ENCODE measurements at places on chromosomes 5 and 9.
A peak's percentile ranks its signal among the peaks of the same experiment; 100 is the strongest.

DNA sequence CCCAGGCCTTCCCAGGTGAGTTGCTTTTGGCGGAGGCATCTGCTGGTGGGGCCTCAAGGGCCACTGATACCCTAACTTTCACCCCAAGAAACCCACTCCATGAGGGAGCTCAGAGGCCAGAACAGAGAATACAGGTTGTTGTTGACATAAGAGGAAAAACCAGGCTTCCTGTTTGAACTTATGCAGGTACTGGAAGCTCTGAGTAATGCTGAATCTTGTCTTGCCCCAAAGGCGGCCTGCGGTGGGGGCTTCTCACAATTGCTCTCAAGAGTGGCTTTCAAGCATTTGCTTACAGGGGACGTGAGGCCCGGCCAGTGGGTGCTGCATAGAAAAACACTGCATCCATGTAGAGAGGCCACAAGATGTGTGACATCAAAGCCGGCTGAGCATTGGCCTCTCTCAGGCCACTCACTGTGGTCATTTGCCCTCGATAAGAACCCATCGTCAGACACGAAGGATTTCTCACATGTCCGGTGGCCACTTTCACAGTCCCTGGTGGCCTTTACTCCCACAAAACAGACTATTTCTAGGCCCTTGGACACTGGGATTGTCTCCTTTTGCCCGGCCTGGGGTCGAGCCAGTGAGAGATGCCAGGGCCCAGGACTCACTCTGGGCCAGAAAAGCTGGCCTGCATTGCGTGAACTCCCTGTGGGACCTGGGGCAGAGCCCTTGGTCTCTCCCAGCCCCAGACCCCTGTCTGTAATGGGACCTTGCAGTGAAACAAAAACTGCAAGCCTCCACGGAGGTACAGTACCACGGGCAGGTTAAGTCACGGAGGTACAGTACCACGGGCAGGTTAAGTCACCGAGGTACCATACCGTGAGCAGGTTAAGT lies 34.5 kb upstream of the TCF7 start:
- no peak for DNase-seq

GRCh38 chr9:137387114-137387890 lies 35.7 kb downstream of the EXD3 start:
- DNase-seq: no peak

GRCh38 chr9:77462066-77462465 lies 186.1 kb downstream of the GNA14 start:
- DNase-seq: no peak

DNA sequence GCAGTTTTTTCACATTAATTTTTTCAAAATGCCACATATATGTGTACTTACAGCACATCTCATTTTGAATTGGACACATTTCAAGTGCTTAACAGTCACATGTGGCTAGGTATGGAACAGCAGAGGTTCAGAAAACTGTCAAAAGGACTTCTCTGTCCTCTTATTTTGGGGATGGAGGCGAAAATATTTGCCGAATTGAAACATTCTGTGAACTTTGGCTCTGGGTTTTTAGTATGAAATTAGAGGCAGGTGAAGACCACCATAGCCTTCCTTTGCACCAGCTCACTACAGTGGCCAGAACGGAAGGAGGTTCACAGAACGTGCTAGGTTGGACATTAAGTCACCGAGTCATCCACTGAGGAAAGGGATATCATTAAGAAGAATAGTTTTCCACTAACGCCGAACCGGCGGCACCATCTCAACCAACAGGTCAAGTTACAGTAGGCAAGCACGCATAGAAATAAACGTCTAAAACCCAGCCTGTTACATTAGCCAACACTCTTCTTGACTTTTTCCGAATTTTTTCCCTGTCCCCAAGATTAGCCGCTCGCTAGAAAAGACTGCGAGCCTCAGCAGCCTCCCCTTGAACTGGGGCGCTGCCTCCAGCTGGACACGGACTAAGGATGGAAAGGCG lies 1.8 kb upstream of the TLE4 start:
- DNase-seq: no peak

DNA sequence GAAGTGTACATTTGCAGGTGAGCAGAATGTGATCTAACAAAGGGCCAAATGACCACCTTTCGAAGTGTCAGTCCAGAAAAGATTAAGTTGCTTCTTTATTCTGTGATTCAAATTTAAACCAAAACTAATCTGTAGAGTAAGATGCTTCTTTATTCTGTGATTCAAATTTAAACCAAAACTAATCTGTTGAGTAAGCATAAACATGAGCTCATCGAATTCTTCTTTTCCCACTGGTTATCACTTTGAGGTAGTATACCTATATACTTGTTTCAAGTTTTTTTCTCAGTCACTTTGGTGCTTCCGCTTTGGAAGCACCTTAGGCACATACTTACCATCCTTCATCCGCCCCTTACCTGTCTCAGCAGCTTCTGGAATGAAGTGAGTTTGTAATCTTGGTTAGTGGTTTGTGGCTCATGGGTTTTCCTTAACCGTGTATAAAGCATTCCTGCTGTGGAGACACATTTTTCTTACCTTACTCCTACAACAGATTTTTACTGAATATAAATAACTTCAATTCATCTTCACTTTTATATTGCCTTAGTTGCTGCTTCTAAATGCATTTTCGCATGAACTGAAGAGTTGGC lies 40.7 kb upstream of the CTXN3 start:
- DNase-seq: no peak

GRCh38 chr5:177175336-177175735 lies 41.8 kb downstream of the NSD1 start:
- no peak for DNase-seq

DNA sequence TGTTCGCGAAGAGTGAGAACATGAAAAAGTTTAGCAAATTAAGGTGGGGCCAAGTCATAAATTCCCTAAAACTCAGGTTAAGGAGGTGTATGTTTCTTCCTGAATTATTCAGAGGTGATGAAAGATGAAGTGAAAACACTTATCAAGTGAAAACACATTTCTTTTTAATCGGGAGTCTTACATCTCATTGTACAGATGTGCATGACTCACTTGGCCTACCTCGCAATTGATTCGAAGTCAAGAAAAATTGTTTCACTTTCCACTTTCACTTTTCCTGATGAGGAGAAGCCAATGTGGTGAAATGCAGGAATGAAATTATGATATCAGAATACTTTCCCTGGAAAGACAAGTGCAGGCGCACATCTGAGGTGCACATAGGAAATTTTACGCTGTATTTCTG lies 78.7 kb downstream of the SLC25A46 start:
- no peak for DNase-seq

GRCh38 chr9:72022841-72023240 lies 37.6 kb downstream of the C9orf57 start:
- no peak for DNase-seq

- DNase-seq: no peak
These were observed 50.5 kb downstream of the FAM81B start for GRCh38 chr5:95441636-95442035.

- no peak for DNase-seq
These were observed 103.1 kb downstream of the ATG10 start for GRCh38 chr5:82074950-82075349.

- no peak for DNase-seq
These were observed 65.3 kb upstream of the PLPP1 start for GRCh38 chr5:55600086-55600485.

DNA sequence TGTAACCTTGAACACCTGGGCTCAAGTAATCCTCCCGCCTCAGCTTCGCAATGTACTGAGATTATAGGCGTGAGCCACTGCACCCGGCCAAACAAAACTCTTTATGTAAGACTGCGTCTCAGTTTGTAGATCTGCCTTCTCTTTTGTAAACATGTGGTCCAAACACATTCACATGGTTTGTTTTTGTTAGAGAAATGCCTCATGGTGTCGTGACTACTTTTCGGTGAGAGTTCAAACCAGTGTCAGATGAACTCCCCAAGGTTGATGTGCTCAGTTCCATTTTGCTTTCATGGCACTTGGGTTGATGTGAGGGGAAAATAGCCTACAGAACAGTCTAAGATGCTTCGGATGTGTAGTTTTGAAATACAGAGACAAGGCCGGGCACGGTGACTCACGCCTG lies 231.6 kb downstream of the GOLPH3 start:
- no peak for DNase-seq

DNA sequence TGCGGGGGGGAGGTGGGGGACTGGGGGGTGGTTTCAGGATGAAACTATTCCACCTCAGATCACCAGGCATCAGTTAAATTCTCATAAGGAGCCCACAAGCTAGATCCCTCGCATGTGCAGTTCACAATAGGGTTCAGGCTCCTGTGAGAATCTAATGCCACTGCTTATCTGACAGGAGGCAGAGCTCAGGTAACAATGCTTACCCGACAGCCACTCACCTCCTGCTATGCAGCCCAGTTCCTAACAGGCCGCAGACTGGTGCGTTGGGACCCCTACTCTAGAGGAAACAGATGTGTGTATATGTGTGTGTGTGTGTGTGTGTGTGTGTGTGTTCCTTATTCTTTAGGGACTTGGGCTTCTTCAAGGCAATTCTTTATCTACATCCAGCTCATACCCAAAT lies 352.3 kb upstream of the CCNH start:
- DNase-seq: no peak

GRCh38 chr9:130106860-130107233 lies 53.1 kb downstream of the GPR107 start:
- DNase-seq: no peak

- no peak for DNase-seq
These were observed 292.4 kb downstream of the MAST4 start for GRCh38 chr5:66888613-66889012.

DNA sequence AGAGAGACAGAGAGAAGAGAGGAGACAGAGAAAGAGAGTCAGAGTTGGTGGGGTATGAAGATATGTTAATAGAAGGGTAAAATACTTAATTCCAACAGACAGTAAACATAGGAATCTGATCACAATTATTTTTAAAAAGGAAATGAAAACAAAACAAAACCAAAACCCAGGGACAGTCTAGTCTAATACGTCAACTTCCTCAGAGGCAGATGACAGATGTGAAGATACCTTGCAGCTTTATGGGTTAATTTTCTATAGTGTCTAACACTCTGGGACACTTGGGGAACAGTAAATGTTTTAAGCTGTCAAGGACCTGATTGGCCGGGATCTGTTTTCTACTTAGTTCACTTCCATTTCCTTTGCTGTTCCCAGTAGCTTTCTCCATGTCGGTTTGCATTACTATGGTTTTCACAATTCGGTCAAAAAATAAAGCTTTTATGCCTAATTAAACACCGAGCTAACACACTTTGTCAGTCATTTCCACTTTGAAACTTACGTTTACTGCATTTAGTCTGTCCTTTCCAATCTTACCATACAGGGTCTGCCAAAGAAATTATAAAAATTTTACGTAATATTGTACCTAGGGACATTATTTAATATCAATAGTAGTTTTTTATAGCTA lies 216.5 kb downstream of the MCTP1 start:
- no peak for DNase-seq

DNA sequence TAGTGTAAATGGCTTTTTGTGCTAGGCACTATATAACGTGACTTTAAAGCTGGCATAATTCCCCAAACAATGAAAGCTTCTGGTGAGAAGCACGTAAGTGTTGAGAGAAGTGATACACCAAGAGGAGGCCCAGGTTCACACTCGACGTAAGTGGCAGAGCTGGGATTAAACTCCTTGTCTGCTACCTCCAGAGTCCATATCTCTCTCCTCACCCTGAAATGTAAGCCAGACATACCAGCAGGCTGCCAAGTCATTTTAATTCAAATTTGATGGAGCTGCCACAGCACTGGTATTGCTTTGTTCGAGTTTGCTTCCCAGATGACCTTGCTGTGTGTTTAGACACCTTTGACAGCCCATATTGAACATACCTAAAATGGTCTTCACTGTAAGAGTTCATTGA lies 319.7 kb downstream of the GLIS3 start:
- no peak for DNase-seq

GRCh38 chr5:69271376-69271775 lies 36.7 kb downstream of the CDK7 start:
- no peak for DNase-seq

GRCh38 chr9:95725045-95725444 lies 150.4 kb upstream of the ERCC6L2 start:
- DNase-seq: peak; percentile 16

GRCh38 chr9:95003689-95004410 lies 277.4 kb downstream of the AOPEP start:
- DNase-seq: peak; percentile 48

- no peak for DNase-seq
These were observed 12.5 kb downstream of the ABL1 start for GRCh38 chr9:130847306-130848217.

- DNase-seq: no peak
These were observed 69.3 kb downstream of the SNX30 start for GRCh38 chr9:112819635-112820496.

- DNase-seq: no peak
These were observed 218.5 kb upstream of the DAPK1 start for GRCh38 chr9:87278971-87279733.

DNA sequence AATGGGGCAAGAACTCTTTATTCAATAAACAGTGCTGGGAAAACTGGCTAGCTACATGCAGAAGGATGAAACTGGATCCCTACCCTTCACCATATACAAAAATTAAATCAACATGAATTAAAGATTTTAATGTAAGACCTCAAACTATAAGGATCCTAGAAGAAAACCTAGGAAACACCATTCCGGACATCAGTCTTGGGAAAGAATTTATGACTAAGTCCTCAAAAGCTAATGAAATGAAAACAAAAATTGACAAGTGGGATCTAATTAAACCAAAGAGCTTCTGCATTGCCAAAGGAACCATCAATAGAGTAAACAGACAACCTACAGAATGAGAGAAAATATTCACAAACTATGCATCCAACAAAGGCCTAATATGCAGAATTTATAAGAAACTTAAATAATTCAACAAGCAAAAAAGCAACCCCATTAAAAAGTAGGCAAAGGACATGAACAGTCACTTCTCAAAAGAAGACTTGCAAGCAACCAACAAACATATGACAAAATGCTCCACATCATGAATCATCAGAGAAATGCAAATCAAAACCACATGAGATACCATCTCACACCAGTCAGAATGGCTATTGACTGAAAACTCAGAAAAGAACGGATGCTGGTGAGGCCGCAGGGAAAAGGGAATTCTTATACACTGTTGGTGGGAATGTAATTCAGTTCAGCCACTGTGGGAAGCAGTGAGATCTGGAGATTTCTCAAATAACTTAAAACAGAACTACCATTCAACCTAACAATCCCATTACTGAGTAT lies 104.3 kb upstream of the MAP3K1 start:
- DNase-seq: no peak

GRCh38 chr5:139663207-139664085 lies 15.3 kb downstream of the CXXC5 start:
- DNase-seq: no peak

DNA sequence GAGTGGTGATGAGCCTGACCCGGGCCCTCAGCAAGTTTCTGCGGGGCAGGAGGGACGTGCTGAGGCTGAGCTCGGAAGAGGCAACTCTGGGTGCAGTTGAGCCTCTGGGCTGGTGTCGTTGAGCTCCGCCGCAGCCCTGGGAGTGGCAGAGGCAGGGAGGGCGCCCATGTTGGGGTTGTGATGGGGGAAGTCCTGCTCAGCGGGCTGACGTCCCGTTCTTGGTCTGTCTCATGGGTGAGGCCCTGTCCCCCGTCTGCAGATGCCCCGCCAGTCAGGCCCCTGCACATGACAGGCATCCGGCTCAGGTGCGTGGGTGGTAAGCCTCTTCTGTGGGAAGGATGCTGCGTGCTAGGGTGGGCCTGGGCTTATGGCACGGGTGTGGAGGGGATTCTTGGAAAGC lies 64.3 kb downstream of the RXRA start:
- DNase-seq: peak; percentile 76

Data from GM19239 (cell line).